NCI-H1105 (cell line): ENCODE measurements at places on chromosomes 2 and 18.

- DNase-seq: no peak
These were observed 8.9 kb upstream of the SKOR2 start for GRCh38 chr18:47260120-47260923.

GRCh38 chr2:79993144-79993543 lies 311.4 kb downstream of the LRRTM1 start:
- no peak for DNase-seq

DNA sequence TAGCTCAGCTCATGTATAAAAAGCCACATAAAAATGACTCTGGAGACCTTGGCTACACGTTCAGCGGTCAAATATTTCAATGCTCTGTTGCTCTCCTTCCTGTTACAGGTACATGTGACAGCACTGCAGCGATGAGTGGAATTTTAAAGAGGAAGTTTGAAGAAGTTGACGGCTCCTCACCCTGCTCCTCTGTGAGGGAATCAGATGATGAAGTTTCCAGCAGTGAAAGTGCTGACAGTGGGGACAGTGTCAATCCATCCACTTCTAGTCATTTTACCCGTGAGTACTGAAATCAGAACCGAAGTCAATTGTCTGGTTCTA lies 125.4 kb downstream of the CSRNP3 start:
- no peak for DNase-seq

GRCh38 chr2:41610501-41611190 lies 437.2 kb upstream of the PKDCC start:
- DNase-seq: no peak

GRCh38 chr18:58229162-58229561 lies 185.1 kb downstream of the NEDD4L start:
- DNase-seq: no peak

DNA sequence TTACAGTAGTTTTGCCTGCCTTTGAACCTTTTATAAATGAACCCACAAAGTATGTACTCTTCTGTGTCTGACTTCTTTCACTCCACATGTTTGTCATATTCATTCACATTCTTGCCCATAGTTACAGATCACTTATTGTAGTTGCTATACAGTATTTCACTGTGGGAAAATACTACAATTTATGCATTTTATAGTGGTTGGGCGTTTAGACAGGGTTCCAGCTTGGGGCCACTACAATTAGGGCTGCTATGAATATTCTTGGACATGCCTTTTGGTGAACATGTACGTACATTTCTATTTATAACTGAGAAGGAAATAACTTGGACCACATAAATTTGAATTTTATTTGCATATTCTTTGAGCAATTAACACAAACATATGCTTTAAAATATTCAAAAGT lies 15.4 kb upstream of the PMAIP1 start:
- DNase-seq: no peak

DNA sequence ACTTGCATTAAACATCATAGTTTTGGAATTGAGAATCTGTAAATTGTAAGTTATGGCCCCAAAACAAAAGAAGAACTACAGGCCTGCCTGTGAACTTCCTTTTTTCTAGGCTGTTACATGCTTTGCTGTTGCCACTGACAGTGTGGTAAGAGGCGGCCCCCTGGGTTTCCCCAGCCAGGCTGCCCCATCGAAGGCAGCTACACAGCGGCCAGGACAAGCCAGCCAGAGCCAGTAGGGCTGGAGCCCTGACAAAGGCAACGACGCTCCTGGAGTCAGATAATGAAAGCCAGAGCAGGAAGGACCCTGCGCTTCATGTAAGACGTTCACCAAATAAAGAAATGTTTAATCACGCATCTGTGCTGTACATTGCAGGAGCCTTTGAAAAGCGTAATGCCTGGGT lies 55.0 kb downstream of the ANKRD44 start:
- no peak for DNase-seq

DNA sequence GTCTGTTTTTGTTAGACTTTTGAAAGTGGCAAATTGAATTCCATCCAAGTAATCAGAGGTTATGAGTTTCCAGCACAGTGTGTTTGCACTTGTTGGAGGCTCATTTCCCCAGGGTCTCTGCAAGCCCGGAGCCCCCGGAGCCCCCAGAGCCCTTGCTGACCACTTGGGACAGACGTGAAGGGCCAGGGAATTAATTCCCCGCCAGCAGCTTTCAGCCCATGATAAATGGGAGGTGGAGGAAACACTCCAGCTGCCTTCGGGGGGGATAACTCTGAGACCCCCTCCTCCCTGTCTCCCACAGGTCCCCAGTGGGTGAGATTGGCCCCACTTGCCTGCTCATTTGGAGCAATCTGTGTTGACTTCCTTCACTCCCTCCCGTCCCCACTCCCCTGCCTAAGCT lies 79.2 kb downstream of the KLHL29 start:
- DNase-seq: no peak

DNA sequence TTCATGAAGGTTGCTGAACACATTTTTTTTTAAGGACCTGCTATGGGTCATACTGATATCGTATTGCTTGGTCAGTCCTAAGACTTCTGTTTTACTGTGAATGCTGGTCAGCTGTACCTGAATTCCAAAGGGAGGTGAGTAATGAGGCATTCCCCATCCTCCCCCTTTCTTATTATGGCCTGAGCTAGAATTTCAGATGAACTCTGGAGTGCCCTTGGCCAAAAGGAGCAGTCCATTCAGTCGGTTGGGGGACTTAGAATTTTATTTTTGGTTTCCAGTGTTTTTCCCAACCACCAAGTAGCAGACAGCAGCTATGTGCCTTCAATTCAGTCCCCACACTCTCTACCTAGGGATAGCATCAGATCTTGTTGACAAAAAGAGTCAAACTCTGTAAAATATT lies 26.9 kb upstream of the PDCL3 start:
- DNase-seq: no peak

GRCh38 chr2:16091576-16092282 lies 151.4 kb downstream of the MYCN start:
- no peak for DNase-seq

- no peak for DNase-seq
These were observed 95.3 kb upstream of the B3GNT7 start for GRCh38 chr2:231300020-231300721.

- DNase-seq: no peak
These were observed 227.3 kb upstream of the RAB6C start for GRCh38 chr2:129752176-129752575.

- peak; percentile 57 for DNase-seq
These were observed 56.1 kb downstream of the SF3B1 start for GRCh38 chr2:197378494-197379307.

DNA sequence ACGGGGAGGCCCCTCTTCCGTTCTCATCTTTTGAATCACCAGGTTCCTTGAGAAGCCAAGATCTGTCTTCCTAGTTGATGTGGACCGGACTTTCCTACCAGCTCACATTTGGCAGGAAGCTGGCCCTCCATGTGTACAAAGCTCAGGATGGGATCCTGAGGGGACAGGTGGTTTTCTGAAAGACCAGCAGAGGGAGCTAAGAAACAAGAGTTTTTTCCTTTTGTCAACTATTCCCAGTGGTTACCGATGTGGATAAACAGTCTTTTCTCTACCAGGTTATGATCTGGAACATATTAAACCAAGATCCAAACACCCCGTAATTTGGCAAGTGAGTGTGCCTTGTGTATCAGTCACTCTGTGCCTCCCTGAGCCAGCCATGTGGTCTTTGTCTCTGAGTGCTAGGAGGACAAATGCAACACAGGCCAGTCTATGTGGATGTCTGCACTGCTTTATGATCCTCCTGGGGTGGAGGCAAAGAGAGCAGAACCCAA lies 25.1 kb upstream of the ARHGAP25 start:
- peak; percentile 18 for DNase-seq

- peak; percentile 90 for DNase-seq
These were observed 5.5 kb downstream of the DCTN1 start for GRCh38 chr2:74374509-74375205.

- no peak for DNase-seq
These were observed at the start of gene MATN3 for GRCh38 chr2:20012282-20013125. TSS of gene MATN3 (minus strand) at chr2:20012668. CDS start at chr2:20012631, 37 bp downstream.

- DNase-seq: no peak
These were observed 134.1 kb upstream of the ITGB6 start for GRCh38 chr2:160334028-160334741.

DNA sequence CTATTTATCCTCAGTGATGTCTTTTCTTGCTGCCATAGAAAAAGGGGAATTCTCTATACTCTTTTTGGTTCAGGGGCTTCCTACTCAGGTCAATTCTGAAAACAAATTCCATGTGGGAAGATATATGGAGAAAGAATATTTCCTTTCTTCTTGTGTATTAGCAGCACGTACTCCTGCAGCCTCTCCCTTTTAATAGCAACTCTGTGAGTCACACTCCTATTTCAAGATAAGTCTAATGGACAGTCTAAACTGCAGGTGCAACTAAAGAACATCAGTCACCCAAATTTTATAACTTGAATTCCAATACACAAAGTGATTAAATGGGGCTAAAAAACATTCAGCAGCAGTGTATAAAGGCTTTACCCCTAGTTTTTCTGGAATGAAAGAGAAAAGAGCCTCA lies 942.2 kb downstream of the CNTNAP5 start:
- DNase-seq: no peak

DNA sequence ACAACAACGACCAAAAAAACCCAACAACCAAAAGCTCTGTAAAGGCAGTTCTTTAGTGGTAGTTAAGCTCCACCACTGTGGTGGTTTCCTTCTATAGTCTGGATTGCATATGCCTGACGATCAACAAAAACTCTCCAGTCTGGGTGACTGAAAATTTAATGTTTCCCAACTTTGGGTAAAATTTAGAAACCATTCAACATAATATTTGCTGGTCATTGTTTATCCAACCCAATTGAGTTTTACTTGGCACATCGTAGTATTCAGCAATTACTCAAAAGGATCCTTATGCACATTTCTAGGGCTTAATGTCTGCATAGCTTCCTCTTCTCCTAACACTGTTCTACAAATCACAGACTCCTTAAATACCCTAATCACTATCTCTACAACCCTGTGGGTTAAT lies 1080.2 kb upstream of the NRXN1 start:
- no peak for DNase-seq

DNA sequence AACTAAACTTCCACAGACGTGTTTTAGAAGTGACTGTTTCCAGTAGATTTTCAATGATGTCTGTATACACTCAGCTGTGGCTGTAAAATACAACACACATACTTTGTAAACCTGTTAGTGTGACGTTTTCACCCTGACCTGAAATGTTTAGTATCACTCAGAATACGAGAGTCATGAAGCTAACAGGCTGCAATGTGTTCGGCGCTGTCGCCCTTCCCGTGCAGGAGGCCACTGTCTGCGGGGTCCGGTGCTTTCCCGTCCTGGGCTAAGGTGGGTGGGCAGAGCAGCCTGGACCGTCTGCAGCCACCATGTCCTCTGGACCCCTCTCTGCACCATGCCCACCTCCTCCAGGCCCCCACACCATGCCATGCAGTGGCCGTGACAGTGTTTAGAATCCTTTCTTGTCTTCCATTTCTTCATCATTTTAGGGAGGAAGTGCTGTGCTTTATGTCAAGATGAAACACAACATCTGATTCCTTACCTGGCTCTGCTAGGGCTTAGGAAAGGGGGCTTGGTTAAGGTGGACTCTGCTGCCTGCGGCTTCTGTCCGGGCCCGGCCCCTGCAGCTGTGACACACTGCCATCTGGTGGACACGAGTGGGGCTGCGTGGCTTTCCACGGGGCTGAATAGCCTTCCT lies 53.8 kb upstream of the RBM44 start:
- DNase-seq: peak; percentile 43

GRCh38 chr2:65639156-65639864 lies 206.9 kb upstream of the SPRED2 start:
- no peak for DNase-seq

GRCh38 chr2:233968556-233968955 lies 51.4 kb downstream of the TRPM8 start:
- no peak for DNase-seq

GRCh38 chr18:59567431-59567830 lies 129.8 kb downstream of the CCBE1 start:
- no peak for DNase-seq

DNA sequence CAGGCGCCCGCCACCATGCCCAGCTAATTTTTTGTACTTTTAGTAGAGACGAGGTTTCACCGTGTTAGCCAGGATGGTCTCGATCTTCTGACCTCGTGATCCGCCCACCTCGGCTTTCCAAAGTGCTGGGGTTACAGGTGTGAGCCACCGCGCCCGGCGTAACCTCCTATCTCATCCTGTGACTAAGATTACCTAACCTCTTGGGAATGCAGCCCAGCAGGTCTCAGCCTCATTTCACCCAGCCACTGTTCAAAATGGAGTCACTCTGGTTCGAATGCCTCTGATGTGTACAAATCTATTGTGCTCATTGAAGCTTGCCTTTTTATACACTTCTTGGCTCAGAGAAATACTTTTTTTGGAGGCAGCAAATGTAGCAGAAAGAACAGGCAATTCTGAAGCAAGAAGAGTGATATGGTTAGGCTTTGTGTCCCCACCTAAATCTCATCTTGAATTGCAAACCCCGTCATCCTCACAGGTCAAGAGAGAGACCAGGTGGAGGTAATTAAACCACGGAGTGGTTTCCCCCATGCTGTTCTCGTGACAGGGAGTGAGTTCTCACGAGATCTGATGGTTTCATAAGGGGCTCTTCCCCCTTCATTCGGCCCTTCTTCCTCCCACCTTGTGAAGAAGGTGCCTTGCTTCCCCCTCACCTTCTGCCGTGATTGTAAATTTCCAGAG lies 60.6 kb downstream of the SLC4A3 start:
- DNase-seq: no peak

DNA sequence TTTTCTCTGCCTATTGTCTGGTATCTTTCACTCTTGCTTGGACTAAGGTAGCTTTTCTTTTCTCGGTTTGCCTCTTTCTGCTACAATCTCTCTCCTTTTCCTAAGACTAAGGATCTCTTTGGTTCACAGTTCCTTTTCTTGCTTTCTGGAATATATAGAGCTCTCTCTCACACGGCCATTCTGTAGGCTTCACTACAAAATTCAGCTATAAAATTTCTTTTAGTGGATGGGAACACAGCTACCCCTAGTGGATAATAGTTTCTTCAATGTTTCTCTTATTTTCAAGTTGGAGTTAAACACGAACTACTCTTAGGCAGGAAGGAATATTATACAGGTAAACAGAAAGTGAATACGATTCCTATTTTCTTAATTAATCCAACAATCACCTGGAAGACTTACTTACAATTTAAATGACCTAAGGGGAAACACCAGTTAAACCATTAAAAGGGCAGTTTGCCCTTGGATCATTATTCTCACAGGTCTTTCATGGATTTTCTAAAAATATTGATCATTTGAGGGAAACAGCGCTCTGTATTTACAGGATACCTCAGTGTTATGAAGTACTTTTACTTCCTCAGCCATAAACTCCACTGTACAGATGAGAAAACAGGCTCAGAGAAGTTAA lies 140.5 kb downstream of the LRP2 start:
- peak; percentile 9 for DNase-seq

DNA sequence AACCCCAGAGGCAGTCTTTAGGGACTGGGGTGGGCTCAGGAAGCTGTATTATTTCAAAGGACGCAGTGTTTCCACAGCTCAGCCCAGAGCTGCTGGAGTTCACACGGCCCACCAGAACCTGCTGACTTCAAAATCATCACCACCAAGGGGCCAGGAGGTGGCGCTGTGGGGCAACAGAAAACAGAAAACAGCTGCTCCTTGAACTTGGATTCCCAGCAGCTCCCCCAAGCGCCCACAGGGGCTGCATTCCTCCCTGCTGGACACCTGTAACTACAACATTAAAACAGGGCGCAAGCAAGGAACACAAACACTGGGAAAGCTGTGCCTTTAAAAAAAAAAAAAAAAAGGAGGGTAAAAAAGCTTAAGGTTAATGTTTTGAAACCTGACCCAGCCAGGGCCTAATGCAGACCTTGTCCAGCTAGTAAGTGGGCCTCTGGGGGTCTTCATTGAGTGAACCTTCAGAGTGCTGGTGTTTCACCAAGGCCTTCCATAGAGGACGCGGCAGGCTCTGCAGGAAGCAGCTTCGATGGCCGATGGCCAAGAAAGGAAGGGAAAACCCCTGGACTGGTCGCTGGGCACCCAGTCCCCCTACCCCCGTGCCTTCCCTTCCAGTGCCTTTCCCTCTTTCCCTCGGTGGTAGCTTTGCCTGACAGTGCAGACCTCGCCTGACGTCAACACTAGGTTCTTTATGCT lies 25.9 kb downstream of the MLPH start:
- DNase-seq: peak; percentile 45
